ENCODE measurements at places on chromosomes 11 and 22.
A peak's percentile ranks its signal among the peaks of the same experiment; 100 is the strongest.

GRCh38 chr11:97506076-97506759 lies 1116.4 kb downstream of the JRKL start:
- DNase-seq, result no peak

GRCh38 chr11:88231894-88232482 lies 56.7 kb upstream of the RAB38 start:
- DNase-seq, result peak; percentile 66

GRCh38 chr22:44271010-44271500 lies 41.7 kb downstream of the SHISAL1 start:
- DNase-seq, result no peak

DNA sequence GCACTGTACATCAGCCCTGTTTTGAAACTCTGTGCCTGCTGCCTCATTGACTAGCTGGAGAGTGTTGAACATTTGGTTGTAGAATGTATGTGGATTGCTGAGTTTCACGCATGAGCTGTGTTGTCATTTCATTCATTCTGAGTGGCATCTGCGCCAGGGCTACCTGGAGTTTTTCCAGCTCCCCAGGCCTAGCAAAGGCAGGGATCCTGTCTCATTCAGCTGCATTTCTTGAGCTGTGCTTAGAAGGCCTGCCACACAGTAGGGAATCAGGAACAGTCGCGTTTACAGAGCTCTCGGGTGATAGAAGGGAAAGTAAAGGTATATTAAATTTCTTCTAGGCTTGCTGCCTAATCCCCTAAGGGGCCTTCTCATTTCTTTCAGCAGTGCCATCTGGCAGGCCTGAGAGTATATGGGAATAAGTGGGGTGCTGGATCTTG lies 44.3 kb downstream of the PTPRJ start:
- DNase-seq, result no peak

DNA sequence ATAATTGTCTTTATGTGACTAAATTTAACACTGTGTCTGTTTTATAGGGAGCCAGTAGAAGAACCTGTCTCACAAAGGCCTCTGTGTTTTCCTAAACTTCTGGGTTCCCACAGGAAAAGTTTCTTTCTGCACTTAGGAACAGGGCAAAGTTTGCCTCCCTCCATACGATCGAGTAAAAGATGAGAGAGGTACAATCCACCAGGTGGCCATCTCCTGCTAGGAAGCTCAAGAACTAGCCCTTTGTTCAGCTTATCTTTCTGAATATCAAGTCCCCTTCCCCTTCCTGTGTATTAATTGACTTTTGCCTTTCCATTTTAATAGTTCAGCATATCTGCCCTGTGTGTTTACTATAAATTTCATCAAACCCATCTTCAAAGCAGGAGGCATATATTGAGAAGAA lies 18.0 kb downstream of the CSNK2A3 start:
- DNase-seq, result no peak

DNA sequence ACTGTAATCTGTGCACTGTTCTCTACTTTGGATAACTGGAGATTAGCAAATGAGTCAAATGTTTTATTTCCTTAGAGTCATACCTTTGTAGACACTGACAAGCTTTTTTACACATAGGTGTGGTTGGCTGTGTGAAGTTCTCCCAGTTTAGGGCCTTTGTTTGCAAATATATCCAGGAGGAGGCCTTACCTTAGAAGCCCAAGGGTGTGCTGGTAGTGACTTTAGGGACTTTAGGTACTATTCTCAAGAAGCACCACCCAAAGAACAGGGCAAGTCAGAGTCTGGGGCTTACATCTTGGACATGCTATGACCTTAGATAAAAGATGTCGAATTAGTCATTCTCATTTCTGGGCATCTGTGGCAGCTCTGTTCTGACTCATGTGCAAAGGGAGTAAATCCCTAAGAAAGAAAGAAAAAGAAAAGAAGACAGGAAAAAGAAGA lies 4.8 kb upstream of the FAR1 start:
- DNase-seq, result no peak

All from muscle of back (tissue), 13 donors.